ENCODE measurements at places on chromosomes 16 and 17.

DNA sequence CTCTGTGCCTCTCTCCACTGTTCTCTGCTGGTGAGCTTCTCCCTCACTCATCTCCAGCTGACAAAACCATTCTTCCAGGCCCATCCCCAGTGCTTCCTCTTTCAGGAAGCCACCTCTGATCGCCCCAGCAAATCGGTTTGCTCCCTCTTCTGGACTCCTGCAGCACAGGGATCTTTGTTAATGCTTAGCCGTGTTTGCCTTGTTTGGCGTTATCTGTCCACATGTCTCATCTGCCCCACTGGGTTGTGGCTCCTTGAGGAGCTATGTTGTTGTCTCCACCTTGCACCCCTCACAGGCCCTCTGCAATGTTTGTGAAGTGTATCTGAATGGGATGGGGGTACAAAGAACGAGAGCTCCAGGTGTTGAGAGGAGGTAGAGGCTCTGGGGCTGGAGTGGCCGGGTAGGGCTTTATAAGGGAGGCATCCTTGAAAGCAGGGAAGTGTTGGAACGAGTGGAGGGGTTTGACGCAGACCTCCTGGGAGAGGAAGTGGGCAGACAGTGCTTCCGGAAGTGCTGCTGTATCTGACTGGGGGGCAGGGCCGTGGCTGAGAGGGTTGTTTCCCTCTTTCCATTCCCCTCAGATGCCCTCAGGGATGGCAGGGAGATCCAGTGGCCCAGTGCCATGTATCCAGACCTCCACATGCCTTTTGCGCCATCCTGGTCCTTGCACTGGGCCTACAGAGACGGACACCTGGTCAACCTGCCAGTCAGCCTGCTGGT lies 27.8 kb downstream of the CASKIN2 start:
- peak; percentile 34 for DNase-seq

DNA sequence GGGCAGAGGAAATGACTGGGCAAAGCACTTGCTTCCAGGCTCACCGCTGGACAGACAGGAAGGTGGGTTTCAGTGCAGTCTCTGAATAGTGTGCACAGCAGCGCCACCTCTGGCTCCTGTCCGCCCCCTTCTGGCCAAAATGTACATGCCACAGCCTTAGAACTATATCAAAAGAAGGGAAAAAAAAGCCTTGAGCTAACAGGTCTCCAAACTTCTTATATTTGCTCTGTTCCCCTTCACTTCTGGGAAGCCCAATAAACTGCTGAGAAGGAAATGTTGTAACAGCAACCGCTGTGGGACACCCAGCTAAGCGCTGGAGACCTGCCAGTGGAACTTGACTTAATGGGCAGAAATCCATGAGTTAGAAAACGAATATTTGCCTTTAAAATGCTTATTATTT lies 17.5 kb downstream of the COG7 start:
- DNase-seq = peak; percentile 66

DNA sequence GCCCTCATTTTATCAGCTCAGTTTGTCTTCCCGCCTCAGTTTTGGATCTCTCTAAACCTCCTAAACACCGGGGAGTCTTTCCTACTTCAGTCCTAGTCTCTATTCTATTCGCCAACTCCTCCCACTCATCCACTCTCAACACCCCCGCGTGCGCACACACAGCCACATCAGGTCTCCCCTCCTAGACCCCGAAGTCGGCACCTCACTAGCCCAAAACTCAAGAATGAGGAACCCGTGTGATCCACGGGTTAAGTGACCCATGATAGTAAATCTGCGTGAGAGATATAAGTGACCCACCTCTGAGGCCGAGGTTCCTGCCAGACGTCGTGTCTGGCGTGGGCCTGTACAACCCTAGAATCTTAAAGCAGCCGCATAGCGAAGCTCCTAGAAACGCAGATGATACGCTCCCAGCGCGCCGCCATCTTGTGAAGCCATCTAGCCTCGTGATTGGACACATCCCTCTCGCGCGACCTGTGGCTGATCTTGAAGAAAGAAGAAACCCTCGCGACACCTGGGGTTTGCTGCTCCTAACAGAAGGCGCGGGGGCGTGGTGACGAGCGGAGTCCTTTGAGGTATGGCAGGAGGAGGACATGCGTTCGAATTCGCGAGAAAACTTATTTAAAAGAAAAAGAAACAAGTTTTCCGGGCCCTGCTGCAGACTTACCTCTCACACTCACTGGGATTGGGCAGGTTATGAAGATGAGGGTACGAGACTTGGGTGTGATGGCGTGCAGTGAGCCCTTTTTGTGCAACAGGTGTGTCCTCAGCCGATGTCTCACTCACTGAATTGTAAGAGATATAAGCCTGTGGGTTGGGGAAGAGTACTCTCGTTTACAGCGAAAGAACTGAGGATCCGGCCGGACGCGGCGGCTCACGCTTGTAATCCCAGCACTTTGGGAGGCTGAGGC lies at the start of gene METTL16:
Gene METTL16, minus strand, starts transcription at position 427 of the 908 bp plus-strand sequence. CDS start 9,557 bp downstream, outside the sequence.
- DNase-seq = peak; percentile 99

DNA sequence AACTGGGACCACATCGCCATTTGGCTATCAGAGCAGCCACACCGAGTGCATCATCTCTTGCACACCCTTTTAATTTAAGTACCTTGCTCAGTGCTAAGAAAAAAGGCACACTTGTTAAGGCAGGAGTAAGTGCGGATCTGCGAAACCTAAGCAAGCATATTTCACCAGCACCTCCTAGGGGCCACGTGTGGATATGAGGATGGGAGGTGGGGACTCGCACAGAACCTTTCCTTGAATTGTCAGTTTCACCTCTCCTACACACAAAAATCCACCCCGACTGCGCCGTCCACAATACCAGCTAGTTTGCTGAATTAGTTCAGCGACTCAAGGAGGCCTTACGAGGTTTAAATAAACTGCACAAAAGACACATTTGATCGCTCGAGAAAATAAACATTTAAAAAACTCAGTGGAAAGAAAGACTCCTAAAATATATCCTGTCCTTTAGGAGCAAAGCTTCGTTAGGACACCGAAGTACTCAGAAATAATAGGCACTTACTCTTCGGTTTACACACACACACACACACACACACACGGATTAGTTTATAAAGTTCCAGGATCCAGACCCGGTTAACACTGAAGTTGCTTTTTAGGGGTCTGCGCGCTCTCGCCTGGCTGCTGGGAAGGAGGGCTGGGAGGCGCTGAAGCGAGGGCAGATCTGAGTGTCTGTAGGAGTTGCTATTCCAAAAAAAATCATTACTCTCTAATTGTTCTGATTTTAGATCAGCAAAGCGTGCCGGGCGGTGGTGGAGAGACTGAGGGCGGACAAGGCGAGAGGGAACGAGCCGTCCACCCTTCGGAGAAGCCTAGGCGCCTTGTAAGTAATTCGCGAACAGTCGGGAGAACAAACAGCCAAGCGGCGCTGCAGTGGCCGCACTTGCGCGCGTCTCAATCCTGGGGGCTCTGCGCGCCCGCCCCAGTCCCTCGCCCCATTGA lies 1.0 kb upstream of the KCNJ2 start:
- no peak for DNase-seq

- no peak for DNase-seq
Measured at GRCh38 chr17:81482673-81483072, 29.9 kb downstream of the ACTG1 start.

GRCh38 chr16:4606354-4606753 lies 8.3 kb downstream of the UBALD1 start:
- no peak for DNase-seq

- no peak for DNase-seq
Measured at GRCh38 chr16:1789643-1790045, 3.9 kb downstream of the IGFALS start.

Measured in activated naive CD4-positive, alpha-beta T cell treated with anti-CD3 and anti-CD28 coated beads, Interleukin-2, amount 50 U/mL, for 16 hours (primary cell).